ENCODE measurements at places on chromosomes 1 and 21. TPM values are rescaled to one million over a fixed set of nuclear protein-coding genes. Genes with fewer than 3 reads are reported as not detected.

The FAM177B gene
- not detected for total RNA-seq

The LAD1 gene
- total RNA-seq, result 0.16 TPM

The HMGB4 gene
- not detected for total RNA-seq

The FCRL4 gene
- total RNA-seq, result not detected

The FAM167B gene
- 23.5 TPM for total RNA-seq

The GIPC2 gene
- total RNA-seq, result 14.4 TPM

The SLC6A9 gene
- 0.63 TPM for total RNA-seq

The NUP210L gene
- 0.16 TPM for total RNA-seq
